Fibroblast of the aortic adventitia (primary cell): ENCODE measurements at places on chromosomes 5 and 9. TPM values are rescaled to one million over a fixed set of nuclear protein-coding genes. Genes with fewer than 3 reads are reported as not detected.

The PCDHGA6 gene
- total RNA-seq = 3.9 and 7.4 TPM in 2 replicates

The GALNT10 gene
- total RNA-seq = 12.0 and 46.5 TPM in 2 replicates

The ZNF169 gene
- total RNA-seq = 3.1 and 4.0 TPM in 2 replicates

The FGFR4 gene
- 0.74 TPM in 1 of 2 replicates, not detected in the other for total RNA-seq

The MYO10 gene
- total RNA-seq = 37.1 and 324 TPM in 2 replicates

The ADGRV1 gene
- total RNA-seq = 0.18 and 0.25 TPM in 2 replicates

The TMC1 gene
- total RNA-seq = 0.36 and 0.49 TPM in 2 replicates

The HNRNPK gene
- total RNA-seq = 207 and 445 TPM in 2 replicates

The GHR gene
- total RNA-seq = 4.3 and 6.0 TPM in 2 replicates

The SPATA31C1 gene
- not detected in 2 replicates for total RNA-seq

The SUB1 gene
- 313 and 807 TPM in 2 replicates for total RNA-seq

The TRPM6 gene
- total RNA-seq = under 0.01 and 0.16 TPM in 2 replicates

The PCDHGB4 gene
- 9.0 and 17.4 TPM in 2 replicates for total RNA-seq

The DAB2IP gene
- total RNA-seq = 11.4 and 17.4 TPM in 2 replicates

The FAXDC2 gene
- 9.8 and 17.4 TPM in 2 replicates for total RNA-seq

The CDX1 gene
- total RNA-seq = 0.18 and 0.65 TPM in 2 replicates

The BAAT gene
- total RNA-seq = not detected in 2 replicates

The PHYKPL gene
- total RNA-seq = 25.0 and 27.9 TPM in 2 replicates

The SMIM32 gene
- total RNA-seq = not detected in 2 replicates

The CCL21 gene
- total RNA-seq = not detected in 2 replicates

The ARID3C gene
- total RNA-seq = 0.09 and 0.74 TPM in 2 replicates

The EGFL7 gene
- total RNA-seq = 2.4 and 5.6 TPM in 2 replicates

The ADRA1B gene
- total RNA-seq = 0.63 TPM in 1 of 2 replicates, not detected in the other

The TAS2R1 gene
- not detected in 2 replicates for total RNA-seq

The ERMP1 gene
- total RNA-seq = 9.0 and 9.4 TPM in 2 replicates

The RNF20 gene
- total RNA-seq = 37.7 and 59.9 TPM in 2 replicates

The PCDHGB1 gene
- total RNA-seq = 3.1 and 4.2 TPM in 2 replicates

The IFNA2 gene
- not detected in 2 replicates for total RNA-seq

The AGXT2 gene
- total RNA-seq = not detected in 2 replicates

The SLC25A2 gene
- total RNA-seq = 0.72 TPM in 1 of 2 replicates, not detected in the other

The CENPK gene
- 1.4 and 49.6 TPM in 2 replicates for total RNA-seq

The IPO11 gene
- 21.3 and 38.1 TPM in 2 replicates for total RNA-seq

The CDC20B gene
- total RNA-seq = not detected in 2 replicates

The FLT4 gene
- total RNA-seq = 0.09 TPM in 1 of 2 replicates, not detected in the other

The PCDHGC5 gene
- total RNA-seq = 7.0 and 10.5 TPM in 2 replicates

The C9orf50 gene
- total RNA-seq = 0.98 TPM in 1 of 2 replicates, not detected in the other

The OSTF1 gene
- 10.3 and 27.7 TPM in 2 replicates for total RNA-seq

The ZBED3 gene
- 0.90 and 23.0 TPM in 2 replicates for total RNA-seq

The DAB2 gene
- 217 and 1,070 TPM in 2 replicates for total RNA-seq

The GPR151 gene
- not detected in 2 replicates for total RNA-seq

The LCN1 gene
- total RNA-seq = not detected in 2 replicates

The CAPSL gene
- not detected in 2 replicates for total RNA-seq

The PCA3 gene
- total RNA-seq = not detected in 2 replicates

The STPG3 gene
- total RNA-seq = not detected in 2 replicates
